ENCODE measurements at places on chromosomes 4 and X. TPM values are rescaled to one million over a fixed set of nuclear protein-coding genes. Genes with fewer than 3 reads are reported as not detected.

TEX13D gene
- not detected for total RNA-seq

TEX13B gene
- not detected for total RNA-seq

PNMA3 gene
- not detected for total RNA-seq

PLRG1 gene
- total RNA-seq = 63.1 TPM

FMR1NB gene
- total RNA-seq = not detected

CCSER1 gene
- 7.1 TPM for total RNA-seq

GSPT2 gene
- total RNA-seq = 48.5 TPM

HPGD gene
- 4.5 TPM for total RNA-seq

BEX3 gene
- 114 TPM for total RNA-seq

DHRSX gene
- total RNA-seq = 21.5 TPM

CHST7 gene
- total RNA-seq = 9.5 TPM

ZAR1 gene
- total RNA-seq = not detected

CYBB gene
- 2.1 TPM for total RNA-seq

MTNR1A gene
- total RNA-seq = 1.6 TPM

- no peaks in the 10 kb centered on the region for H3K36me3 ChIP-seq
- H3K4me3 ChIP-seq = no peak overlapping the region
- H3K27me3 ChIP-seq = no peaks in the 10 kb centered on the region
- no peak overlapping the region for H3K27ac ChIP-seq
- H3K4me1 ChIP-seq = no peaks in the 10 kb centered on the region
Observed at GRCh38 chr4:132642016-132642817, 506.9 kb upstream of the PCDH10 start.

GRCh38 chr4:155666344-155667221, at the start of gene GUCY1A1:
TSS of gene GUCY1A1 (plus strand) at chr4:155666848. CDS start at chr4:155696868, 30,020 bp downstream.
- peaks cover 30% of the 10 kb centered on the region for H3K36me3 ChIP-seq
- H3K27ac ChIP-seq = peak within 1 kb of the TSS; percentile 81
- H3K4me3 ChIP-seq = peak within 1 kb of the TSS; percentile 85
- peaks cover 23% of the 10 kb centered on the region for H3K4me1 ChIP-seq

DNA sequence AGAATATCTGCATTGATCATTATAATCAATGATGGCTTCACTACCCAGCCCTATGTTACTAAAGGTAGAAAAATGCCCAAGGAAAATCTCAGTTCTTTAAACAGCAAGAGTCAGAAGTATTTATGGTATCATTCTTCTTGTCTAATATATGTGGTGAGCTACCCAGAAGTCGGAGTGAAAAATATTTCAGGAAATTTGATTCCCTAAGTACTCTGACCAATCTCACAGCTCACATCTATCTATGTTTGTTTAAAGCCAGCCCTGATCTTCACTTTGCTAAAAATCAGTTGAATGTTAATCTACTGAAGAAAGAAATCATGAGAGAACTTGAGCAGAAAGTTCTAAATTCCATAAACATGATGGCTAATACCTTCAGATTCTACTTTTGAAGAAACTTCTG, 522.9 kb upstream of the SLIT2 start:
- no peaks in the 10 kb centered on the region for H3K36me3 ChIP-seq
- H3K27me3 ChIP-seq = no peaks in the 10 kb centered on the region
- no peak overlapping the region for H3K27ac ChIP-seq
- no peak overlapping the region for H3K4me3 ChIP-seq
- no peak for DNase-seq

GRCh38 chr4:140756319-140757231, at the start of gene TBC1D9:
TSS of gene TBC1D9 (minus strand) at chr4:140756385. CDS start at chr4:140756045, 340 bp downstream.
- peaks cover 21% of the 10 kb centered on the region for H3K36me3 ChIP-seq
- H3K4me3 ChIP-seq = peak within 1 kb of the TSS; percentile 72
- peaks cover 8% of the 10 kb centered on the region for H3K4me1 ChIP-seq
- H3K27ac ChIP-seq = no peak within 1 kb of the TSS
- peak; percentile 77 for DNase-seq

DNA sequence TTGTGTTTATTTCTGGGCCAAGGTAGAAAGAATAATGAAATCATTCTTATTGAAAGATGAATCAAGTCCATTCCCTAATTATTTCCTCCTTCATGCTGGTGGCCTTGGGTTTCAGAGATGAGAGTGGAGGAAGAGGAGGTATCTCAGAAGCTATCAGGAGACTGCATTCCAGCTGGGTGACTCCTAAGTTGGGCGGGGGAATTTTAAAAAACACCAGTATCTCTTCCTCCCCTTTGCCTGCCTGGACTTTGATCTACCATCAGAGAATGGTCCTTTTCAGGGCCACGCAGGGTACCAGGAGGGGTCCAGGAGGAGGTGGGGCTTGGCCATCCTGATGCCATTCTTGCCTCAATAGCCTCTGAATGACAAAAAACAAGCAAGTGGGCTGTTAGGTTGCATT, 104.4 kb downstream of the ASMT start:
- no peaks in the 10 kb centered on the region for H3K36me3 ChIP-seq
- no peaks in the 10 kb centered on the region for H3K27me3 ChIP-seq
- H3K4me1 ChIP-seq = no peaks in the 10 kb centered on the region
- no peak for DNase-seq

DNA sequence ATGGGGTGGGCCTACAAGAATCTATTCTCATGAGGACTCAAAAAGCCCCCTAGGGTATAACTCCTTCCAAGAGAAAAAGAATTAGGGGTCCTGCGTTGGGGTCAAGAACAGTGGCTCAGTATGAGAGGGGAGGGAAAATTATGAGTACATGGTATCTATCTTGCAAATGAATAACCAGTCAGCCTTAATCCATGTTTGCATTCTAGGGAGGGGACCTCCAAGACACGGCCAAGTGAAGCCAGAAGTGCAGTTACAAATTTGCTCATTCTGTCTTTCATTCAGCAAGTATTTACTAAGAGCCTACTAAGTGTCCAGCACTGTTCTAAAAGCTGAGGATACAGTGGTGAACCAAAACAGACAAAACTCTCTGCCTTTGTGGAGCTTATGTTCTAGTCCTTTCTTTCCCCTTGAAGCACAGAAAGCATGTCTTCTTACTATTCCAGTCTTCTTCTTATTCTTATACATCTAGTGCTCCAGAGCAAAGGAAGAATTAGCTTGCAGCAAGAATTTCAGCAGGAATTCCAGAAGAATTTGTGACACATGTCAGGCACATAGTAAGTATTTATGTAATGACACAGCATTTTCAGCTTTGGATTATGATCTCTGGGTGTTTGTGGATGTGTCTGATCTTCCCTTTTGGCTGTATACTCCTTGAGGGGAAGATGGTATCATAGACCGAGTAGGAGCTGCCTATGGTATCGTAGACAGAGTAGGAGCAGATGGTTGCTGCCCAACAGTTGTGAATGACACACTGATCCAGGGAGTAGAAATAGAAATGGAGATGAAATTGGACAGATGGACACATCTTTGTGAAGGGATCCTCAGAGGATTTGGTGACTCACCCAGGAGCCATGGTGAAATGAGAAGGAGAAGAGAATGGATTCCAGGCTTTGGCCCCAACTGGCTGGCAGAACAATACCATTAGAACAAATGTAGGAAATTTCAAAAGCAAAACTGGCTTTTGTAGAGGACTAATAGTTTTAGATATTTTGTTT, 75.9 kb downstream of the COQ2 start:
- no peak overlapping the region for H3K4me3 ChIP-seq
- peaks cover 24% of the 10 kb centered on the region for H3K4me1 ChIP-seq
- H3K36me3 ChIP-seq = no peaks in the 10 kb centered on the region
- no peaks in the 10 kb centered on the region for H3K27me3 ChIP-seq
- no peak overlapping the region for H3K27ac ChIP-seq

DNA sequence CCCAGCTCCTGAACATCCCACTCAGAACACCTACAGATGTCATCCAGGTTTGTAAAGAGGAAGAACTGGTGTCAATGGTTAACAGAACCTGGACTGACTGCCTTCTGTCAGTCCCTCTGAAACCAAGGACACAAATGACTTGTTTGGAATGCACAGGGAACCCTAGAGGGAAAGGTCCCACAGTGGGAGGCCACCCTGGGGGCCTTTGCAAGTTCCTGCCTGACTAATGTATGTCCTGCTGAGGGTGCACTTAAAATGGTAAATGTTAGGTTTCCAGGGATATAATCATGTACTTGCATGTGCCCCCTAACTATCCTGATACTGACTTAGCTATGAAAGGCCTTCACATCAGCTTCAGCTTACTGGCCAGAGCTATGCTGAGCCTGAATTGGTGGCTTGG, 15.0 kb upstream of the XAGE2 start:
- no peaks in the 10 kb centered on the region for H3K36me3 ChIP-seq
- DNase-seq = no peak
- no peak overlapping the region for H3K4me3 ChIP-seq
- no peak overlapping the region for H3K27ac ChIP-seq

DNA sequence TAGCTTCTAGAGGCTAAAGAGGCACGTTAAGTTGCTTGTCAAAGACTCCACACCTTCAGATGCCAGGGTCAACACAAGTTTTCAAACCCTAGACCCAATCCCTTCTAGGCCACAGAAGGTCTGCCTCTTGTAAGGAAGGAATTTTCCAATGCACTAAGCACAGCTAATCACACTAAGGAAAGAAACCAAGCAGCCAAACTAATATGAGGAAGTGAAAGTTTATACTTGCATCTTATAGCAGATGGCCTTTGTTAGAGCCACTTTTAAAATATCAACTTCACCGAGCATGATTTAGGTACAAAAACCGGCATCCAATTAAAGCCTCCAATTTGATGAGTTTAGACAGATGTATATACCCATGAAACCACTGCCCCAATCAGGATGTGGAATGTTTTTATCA, 9.9 kb downstream of the FHL1 start:
- no peak for DNase-seq
- H3K27me3 ChIP-seq = peaks cover 40% of the 10 kb centered on the region
- H3K4me1 ChIP-seq = no peaks in the 10 kb centered on the region
- no peaks in the 10 kb centered on the region for H3K36me3 ChIP-seq
- H3K4me3 ChIP-seq = no peak overlapping the region

GRCh38 chrX:121782544-121782943, 735.1 kb downstream of the GLUD2 start:
- H3K27me3 ChIP-seq = no peaks in the 10 kb centered on the region
- no peaks in the 10 kb centered on the region for H3K36me3 ChIP-seq
- peaks cover 5% of the 10 kb centered on the region for H3K4me1 ChIP-seq
- no peak for DNase-seq

DNA sequence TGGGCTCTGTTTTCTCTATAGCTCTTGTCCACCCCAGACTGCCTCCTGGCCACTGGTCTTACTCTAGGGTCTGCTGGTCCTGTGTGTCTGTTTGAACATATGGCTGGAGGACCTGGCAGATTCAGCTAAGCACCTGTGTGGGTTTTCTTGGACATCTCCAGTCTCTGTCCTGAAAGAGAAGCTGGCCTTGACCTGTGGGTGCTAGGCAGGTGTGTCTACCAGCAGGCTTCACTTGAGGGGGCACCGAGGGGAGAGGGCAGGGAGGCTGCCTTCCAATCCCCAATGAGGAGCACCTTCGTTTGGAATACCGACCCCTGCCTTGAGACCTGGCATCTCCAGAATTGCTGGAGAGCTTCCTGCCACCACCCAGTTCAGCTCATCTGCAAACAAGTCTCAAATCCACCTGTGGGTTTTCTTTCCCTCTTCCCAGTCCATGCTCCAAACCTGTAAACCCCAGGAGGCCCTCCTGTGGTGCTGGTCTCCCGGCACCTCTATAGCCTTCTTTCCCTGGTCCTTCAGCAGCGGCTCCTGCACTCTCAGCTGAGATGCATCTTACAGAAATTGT, 45.2 kb downstream of the HTRA3 start:
- H3K4me1 ChIP-seq = peaks cover 12% of the 10 kb centered on the region
- no peak overlapping the region for H3K4me3 ChIP-seq
- peaks cover 22% of the 10 kb centered on the region for H3K27me3 ChIP-seq

DNA sequence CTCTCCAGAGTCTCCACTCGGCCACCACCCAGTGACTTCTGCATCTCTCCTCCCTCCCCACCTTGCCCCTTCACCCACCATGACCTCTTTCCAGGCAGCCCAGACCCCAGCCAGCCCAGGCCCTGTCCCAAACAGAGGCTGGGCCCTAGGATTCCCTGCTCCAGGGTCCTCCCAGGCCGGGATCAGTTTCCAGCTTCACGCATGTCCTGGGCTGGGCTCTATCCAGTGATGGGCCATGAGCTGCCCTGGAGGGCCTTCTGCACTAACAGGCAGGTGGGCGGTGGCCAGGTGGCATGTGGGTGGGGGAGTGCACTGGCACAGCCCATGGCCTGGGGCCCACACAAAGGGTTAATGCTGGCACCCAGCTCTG, 20.4 kb upstream of the ADD1 start:
- H3K36me3 ChIP-seq = peaks cover 8% of the 10 kb centered on the region
- no peaks in the 10 kb centered on the region for H3K27me3 ChIP-seq
- H3K4me1 ChIP-seq = no peaks in the 10 kb centered on the region

GRCh38 chr4:43757147-43757546, 691.5 kb downstream of the KCTD8 start:
- DNase-seq = no peak
- H3K4me3 ChIP-seq = no peak overlapping the region
- no peaks in the 10 kb centered on the region for H3K27me3 ChIP-seq
- no peaks in the 10 kb centered on the region for H3K4me1 ChIP-seq
- H3K36me3 ChIP-seq = no peaks in the 10 kb centered on the region

- H3K4me1 ChIP-seq = no peaks in the 10 kb centered on the region
- no peak for DNase-seq
- H3K4me3 ChIP-seq = no peak overlapping the region
- H3K27me3 ChIP-seq = no peaks in the 10 kb centered on the region
Observed at GRCh38 chrX:35098419-35098818, 155.8 kb downstream of the FAM47B start.

GRCh38 chr4:8740666-8741395, 130.8 kb downstream of the HMX1 start:
- H3K4me3 ChIP-seq = no peak overlapping the region
- H3K36me3 ChIP-seq = no peaks in the 10 kb centered on the region
- H3K27me3 ChIP-seq = peaks cover 15% of the 10 kb centered on the region
- no peaks in the 10 kb centered on the region for H3K4me1 ChIP-seq
- H3K27ac ChIP-seq = no peak overlapping the region

GRCh38 chr4:186624951-186625350, 69.6 kb upstream of the MTNR1A start:
- no peak overlapping the region for H3K27ac ChIP-seq
- H3K27me3 ChIP-seq = no peaks in the 10 kb centered on the region
- no peak for DNase-seq
- H3K36me3 ChIP-seq = peaks cover 27% of the 10 kb centered on the region
- H3K4me1 ChIP-seq = peaks cover 13% of the 10 kb centered on the region
- H3K4me3 ChIP-seq = no peak overlapping the region

DNA sequence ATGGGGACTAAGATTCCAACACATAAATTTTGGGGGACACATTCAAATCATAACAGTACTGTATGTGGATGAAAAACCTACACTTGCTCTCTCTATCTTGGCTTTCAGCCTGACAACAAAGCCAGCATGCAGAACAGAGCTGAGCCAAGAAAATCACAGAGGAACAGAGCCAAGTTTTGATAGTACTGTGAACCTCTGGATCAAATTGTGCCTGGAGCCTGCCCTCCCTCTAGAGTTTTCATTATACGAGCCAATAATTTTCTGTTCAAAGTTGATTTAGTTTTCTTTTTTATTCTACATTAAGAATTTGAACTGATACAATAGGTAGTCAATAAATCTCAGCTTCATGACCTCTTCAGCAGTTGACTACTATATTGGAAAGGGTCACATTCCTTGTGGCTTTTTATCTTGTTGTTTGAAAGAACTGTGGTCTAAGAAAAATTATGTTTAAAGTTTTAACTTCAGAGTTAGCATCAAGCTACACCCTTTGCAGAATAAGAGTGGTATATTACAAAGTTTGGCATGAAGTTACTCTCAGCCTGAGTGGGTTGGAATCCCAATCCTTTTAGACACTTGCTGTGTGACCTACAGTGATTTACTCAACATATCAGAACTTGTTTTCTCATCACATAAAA, 31.1 kb downstream of the GRID2 start:
- no peaks in the 10 kb centered on the region for H3K4me1 ChIP-seq
- H3K27ac ChIP-seq = no peak overlapping the region
- H3K4me3 ChIP-seq = no peak overlapping the region
- H3K36me3 ChIP-seq = no peaks in the 10 kb centered on the region

Measured in Calu3 (cell line).